NB4 (cell line): ENCODE measurements at places on chromosomes 3 and 15.

DNA sequence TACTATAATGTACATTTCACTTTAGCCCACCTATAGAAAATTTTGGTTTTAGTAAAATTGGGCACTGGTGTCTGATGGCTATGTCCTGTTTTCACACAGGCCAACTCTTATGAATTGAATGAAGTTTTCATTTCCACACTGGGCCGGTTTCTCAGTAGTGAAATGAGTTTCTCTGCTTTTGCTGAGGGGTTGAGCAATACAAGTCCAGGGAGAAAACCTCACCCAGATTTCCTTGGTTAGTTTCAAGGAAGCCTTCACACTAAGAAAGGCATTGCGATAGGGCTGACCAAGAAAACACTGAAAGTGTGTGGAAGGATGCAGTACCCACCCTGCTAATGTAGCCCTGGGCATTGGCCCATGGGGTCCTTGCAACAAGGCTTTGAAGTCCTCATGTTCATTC lies 331.5 kb upstream of the CFAP20DC start:
- no peak for DNase-seq

GRCh38 chr15:29670266-29670665 lies 152.0 kb downstream of the TJP1 start:
- DNase-seq, result no peak

- peak; percentile 8 for DNase-seq
Observed at GRCh38 chr3:17076940-17077605, 192.3 kb downstream of the PLCL2 start.

DNA sequence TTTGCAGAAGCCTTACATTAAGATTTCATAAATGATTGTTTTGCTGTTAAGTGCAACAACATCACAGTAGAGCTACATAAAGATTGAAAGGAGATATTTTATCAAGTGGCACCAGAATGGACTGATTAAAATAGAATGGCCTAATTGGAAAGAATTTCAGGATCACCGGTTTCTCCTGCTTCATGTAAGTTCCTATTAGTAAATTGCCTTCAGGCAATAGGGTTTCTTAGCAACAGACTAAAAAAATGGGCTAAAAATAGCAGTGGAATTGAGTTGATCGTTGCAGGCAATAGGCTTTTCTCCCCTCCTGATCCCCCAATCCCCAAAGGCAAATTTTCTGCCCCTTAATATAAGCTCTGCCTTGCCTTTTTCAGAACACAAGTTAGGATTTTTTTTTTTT lies 917 bp downstream of the LNP1 start:
- DNase-seq, result peak; percentile 55

GRCh38 chr3:171189394-171190080 lies 163.0 kb upstream of the SLC2A2 start:
- no peak for DNase-seq

GRCh38 chr3:185647880-185648210 lies 61.8 kb downstream of the SENP2 start:
- DNase-seq, result no peak

DNA sequence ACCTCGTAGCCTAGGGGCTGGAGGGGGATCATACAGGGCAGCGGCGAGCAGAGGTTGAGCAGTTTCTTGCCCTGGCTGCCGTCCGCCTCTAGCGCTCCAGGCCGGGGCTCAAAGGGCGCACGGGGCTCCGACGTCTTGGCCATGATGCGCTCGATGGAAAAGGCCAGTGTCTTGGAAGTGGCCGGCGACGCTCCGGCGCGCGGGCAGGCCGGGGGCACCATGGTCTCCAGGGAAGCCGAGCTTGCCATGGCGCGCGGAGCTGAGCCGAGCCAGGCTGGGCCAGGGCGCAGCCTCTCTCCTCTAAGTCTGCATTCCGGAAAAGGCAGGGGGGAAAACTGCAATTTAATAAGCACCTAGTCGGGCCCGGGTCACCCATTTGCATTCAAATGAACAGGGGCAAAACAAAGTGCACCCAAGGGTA lies 719 bp downstream of the FEZF2 start:
- DNase-seq, result no peak

DNA sequence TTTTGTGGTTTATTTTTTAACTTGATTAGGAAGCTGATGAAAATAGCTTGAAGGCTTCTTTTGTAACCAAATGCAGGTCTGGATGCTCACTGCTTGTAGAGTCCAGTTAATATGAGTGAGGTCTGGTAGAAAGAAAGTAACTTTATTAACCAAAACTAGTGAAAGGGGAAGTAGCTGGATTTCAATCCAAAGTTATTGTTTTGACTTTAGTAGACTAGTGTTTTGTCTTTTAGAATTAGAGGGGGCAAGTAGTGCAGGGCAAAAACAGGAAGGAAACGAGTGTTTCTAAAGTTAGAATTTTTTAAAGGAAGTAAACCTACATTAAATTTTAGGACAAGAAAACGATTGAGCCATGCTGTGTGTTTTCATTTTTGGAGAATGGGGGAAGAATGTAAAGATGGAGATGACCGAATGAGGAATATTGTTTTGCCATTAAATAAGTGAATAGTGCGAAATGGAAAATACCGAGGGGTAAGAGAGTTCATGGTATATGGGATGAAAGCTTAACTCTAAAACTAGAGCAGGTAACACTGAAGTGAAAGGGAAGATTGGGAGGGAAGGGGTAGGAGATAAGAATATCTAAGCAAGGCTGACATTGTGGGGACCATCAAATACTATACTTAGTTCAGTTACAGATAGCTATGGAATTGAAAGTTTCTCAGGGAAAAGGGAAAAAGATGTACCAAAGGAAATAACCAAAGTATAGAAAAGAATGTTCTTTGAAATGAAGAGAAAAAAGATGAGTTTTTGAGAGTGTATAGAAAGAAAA lies 40.0 kb downstream of the USP3 start:
- peak; percentile 83 for DNase-seq

DNA sequence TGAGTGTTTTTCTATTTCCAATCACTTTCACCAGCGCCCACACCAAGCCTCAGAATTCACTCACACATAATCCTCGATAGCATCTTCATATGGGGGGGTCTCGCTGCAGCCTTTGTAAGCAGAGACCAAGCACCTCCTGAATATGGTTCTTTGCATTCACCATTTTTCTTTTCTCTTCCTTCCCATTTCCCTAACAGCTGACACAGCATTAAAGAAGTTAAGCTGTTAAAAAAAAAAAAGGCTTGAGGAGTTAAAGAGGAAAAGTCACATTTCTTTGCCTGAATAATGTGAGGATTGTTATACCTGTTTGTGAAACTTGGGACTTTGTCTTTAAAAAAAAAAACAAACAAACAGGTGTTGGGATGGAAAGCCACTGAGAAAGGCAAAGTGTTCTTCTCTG lies 41.6 kb downstream of the RFTN1 start:
- no peak for DNase-seq

DNA sequence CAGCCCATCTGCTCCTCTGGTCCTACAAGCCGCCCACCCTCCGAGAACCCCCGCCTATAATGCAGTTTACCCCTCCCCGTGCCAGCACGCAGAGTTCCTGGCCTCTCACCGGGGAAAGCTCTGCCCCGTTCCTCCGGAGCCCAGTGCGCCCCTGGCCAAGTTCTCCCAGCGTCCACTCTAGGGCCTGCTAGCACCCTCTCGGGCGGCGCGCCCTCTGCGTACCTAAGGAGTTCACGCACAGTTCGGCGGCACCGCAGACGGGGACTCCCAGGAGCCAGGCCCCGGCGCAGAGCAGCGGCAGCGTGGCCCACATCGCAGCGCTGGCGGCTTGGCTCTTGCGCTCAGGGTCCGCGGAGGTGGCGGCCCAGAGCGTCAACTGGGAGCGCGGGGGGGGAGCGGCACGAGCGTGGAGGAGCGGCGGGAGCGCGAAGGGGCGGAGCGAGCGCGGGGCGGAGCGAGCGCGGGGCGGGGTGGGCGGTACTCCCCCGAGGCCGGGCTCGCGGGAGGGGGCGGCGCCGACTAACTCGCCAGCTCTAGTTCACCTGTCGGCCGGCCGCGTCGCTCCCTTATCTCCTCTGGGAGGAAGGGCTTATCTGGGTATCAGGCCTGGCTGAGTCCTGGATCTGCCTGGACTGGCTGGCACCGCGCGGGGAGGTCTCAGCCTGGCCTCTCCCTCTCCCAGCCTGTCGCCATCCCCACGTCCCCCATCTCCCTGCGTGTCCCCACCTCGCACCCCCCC lies at the start of gene CTSH:
CTSH (minus strand) TSS at position 378 of the 739 bp plus-strand sequence; CDS start at position 313, 65 bp downstream.
- peak; percentile 87 for DNase-seq

GRCh38 chr3:11445883-11446282 lies 173.7 kb downstream of the ATG7 start:
- no peak for DNase-seq

DNA sequence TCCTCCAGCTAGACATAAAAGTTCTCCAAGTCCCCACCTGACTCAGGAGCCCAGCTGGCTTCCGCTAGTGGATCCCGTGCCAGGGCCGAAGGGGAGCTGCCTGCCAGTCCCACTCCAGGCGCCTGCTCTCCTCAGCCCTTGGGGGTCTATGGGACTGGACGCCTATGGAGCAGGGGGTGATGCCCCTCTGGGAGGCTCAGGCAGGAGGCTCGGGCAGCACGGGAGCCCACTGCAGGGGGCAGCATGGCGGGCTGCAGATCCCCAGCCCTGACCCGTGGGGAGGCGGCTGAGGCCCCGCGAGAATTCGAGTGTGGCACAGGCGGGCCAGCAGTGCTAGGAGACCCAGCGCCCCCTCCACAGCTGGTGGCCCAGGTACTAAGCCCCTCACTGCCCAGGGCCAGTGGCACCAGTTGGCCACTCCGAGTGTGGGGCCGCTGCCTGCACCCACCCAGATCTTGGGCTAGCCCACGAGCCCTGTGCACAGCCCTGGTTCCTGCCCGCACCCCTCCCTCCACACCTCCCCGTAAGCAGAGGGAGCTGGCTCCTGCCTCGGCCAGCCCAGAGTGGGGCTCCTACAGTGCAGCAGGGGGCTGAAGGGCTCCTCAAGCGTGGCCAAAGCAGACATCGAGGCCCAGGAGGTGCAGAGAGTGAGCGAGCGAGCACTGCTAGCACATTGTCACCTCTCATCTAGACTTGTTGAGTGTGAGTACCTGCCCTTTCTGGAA lies 221.3 kb upstream of the NSMCE3 start:
- no peak for DNase-seq

GRCh38 chr3:45966950-45967640 lies 23.8 kb downstream of the CXCR6 start:
- no peak for DNase-seq

DNA sequence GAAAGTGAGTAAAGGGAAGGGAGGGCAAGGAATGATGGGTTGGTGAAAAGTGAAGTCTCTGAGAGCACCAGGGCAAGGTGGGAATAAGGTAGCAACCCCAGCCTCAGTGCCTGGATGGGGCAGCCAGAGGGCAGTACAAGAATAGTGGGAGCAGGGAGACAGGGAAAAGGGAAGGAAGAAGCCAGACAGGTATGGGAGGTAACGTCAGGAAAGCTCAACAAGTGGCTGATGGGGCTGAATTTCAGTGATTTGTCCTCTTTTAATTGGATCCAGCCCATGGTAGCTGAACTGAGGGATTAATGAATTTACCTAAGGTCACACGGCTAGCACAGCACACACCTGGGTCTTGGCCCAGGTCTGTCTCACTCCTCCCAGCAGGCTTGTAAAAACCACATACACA lies 12.6 kb downstream of the RORA start:
- no peak for DNase-seq

DNA sequence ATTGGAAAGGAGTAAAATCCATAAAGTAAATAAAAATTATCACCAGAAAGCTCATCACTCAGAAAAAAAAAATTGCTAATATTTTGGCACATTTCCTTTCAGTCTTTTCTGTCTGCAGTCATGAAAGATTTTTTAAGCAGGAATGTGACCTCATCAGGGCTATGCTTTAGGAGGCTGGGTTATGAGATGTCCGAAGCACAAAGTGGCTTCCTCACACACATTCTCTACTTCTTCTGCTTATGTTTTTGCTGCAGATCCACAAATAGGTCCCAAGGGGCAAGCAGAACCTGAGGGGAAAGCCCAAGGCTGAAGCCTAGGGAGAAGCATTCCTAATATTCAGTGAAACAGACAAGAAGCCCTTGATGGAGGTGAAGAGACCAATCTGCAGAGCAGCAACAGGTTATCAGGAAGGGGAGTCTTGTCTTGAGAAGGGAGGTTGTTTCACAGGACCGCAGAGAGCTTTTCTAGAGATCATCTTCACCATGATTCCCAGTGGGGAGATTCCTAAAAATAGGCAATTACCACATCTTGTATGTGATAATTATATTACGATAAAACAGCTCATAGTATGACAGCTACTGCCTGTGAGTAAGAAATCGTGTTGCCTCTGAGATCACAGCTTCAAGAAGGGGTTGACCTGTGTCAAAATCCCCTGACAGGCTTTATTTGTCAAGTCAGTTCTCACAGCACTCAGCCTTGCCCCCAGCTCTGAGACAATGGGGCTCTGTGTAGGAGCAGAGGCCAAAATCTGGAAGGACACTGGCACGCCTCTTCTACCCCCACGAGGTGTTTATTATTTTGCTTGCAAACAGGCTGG lies 60.5 kb downstream of the IGF2BP2 start:
- no peak for DNase-seq
